ENCODE measurements at places on chromosomes 1 and 21.

DNA sequence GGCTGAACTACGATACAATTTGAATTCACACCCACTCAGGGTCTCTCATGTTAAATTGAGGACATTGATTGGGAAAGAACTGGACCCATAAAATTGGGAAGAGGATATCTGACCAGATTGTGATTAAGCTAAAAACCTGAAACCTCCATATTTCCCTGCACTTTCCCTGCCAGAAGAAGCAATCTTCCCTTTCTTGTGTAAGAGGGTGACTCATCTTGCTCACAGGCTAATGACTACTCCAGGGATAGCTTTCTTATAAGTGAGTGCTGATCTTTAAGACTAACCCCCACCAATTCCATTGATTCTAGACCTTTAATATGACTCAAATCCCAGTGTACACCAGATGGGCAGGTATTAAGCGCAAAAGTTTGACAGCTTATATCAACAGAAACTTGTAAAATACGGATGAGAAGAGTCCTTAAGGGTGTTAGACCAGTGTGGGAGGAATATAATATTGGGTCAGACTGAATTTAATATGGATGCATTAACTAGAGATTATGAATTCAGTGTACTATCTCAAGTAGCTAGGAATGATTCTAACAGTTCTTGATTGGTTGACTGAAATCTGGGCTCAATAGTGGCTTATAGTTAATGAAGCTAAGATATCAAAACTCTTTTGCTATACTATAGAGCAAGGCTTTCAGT is 12.1 kb upstream of the SGIP1 start:
- DNase-seq = no peak

- DNase-seq = no peak
Measured at GRCh38 chr21:37455504-37455911, 88.9 kb downstream of the DYRK1A start.

DNA sequence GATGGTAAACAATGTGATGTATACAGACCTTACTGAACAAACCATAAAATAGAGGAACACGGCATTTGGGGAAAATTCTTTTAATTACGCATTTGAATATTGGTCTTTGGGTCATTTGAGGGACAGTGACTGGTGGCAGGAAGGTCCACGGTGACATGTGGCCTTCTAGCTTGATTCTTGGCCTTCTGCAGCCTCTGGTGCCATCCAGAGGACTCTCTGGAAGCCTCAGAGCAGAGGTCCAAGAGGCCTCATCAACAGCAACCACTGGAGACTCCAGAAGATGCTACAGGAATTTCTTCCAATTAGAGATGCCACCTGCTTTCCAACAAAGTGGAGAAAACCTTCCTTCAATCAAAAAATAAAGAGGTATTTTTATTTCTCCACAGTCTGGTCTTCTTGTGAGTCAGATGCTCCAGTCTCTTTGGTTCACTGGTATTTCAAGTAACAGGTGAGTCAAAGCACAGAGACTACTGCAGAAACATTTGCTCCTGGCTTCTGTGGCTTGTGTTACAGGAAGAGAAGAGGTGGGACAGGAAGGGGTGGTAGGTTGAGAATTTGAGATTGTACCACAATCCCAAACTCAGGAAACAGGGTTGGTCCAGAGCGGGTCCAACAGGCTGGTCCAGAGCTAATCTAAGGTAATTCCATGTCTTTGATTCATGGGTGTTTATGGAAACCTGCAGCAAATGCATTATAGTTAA is 2.7 kb upstream of the F5 start:
- no peak for DNase-seq

GRCh38 chr1:210755991-210756659 is 377.8 kb downstream of the KCNH1 start:
- DNase-seq = no peak

DNA sequence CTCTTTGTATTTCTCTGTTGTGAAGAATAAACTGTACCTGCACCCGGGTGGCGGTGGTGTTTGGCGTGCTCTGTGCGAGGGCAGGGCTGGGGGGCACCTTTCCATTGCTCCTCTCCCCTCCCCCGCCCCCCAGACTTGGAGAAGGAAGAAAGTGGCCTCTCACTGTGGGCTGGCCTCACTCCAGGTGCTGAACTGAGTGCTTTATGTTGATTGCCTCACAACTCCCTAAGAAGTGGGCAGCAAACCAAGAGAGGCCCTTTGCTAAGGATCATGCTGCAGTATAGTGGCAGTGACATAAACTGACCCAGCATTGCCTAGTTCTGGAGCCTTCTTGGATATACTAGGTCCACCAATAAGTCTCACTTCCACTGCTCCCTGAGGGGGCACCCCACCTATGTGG is 20.2 kb downstream of the A3GALT2 start:
- DNase-seq = peak; percentile 33

DNA sequence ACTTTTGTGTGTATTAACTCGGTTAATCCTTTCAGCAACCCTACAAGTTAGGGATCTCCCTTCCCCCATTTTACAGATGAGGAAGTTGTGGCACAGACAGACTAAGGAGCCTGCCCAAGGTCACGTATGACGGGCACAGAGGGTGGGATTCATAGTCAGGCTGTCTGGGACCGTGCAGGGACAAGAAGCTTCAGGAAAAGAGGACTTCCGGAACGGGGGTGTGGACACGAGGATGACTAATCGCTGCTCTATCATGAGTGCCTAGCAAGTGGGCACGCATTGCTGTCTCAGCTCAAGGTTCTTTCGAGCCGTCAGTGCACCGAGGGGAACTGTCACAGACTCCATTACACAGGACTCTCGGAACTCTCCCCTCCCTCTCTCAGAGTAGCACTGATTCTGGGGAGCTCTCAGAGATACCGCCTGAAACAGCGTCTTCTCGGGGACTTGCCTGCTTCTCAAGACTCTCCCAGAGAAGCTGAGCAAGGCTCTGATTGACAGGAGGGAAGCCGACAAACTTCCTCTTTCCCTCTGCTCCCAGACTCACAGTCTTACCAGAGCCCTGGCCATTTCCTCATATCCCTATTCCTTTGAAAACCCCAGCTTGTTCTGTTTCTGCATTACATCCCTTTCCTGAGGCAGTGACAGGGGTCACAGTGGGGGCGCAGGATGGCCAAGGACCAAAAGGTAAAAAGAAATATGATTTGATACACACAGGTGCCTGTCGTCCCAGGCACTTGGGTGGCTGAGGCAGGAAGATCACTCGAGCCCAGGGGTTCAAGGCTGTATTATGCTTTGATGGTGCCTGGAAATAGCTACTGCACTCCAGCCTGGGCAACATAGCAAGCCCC is 14.4 kb downstream of the FHAD1 start:
- no peak for DNase-seq

DNA sequence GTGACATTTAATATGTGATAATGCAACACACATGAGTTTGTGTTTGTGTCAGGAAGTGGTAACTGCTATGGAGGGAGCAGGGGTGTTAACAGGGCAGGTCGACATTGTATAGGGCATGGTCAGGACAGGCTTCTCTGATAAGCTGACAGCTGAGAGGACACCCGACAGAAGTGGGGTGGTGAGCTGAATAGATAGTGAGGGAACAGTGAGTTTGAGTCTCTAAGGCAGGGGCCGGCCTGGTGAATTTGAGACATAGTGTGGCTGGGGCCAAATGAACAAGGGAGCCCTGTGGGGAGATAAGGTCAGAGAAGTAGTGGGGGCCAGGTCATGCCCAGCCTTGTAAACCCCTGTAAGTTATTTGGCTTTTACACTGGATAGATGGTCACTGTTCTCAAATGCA is 217.4 kb upstream of the KIAA0040 start:
- DNase-seq = no peak

DNA sequence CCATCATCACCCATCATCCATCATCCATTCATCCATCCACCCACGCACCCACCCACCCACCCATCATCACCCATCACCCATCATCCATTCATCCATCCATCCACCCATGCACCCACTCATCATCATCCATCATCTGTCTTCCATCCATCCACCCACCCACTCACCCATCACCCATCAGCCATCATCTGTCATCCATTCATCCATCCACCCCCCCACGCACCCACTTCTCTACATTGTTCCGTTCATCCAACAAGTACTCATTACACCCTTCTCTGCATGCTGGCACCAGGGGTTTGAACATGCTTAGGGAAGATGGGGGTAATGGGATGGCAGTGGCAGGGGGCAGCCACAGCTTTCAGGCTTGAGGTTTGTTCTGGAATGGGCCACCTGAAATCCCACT is 82.1 kb downstream of the ADARB1 start:
- no peak for DNase-seq

DNA sequence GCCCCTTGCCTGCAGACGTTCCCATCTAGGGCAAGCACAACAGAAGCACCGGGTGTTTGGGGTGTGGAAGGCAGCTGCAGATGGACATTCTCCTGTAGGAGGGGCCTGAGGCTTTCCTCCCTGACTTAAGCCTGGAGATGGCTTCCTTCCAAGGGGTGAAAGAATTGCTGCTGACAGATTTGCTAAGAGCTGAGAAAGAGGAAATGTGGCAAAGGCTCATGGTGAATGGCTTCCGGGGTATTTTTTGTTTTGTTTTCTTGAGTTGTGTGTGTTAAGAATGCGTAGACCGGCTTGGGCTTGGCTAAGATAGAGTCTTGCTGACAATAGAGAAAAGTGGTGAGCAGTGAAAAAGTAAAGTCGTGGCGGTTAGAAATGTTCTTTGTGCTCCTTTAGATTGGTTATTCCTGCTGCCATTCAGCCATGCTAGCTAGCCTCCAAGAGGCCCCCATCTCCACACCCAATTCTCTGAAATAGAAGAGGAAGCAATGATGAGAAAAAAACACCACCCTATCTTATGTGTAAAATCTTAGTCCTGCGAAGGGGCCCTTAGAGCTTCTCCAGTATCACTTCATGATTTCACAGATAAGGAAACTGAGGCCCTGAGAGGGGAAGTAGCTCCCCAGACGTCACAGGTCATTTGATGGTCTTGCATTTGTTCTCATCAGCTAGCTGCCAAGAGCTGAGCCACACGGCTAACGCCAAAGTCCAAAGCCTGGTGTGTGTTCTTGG is 36.9 kb downstream of the EIF2D start:
- peak; percentile 99 for DNase-seq

- DNase-seq = no peak
Measured at GRCh38 chr21:42317341-42317741, 2.1 kb upstream of the TFF3 start.

- DNase-seq = no peak
Measured at GRCh38 chr1:170853867-170854266, 81.5 kb upstream of the MROH9 start.

DNA sequence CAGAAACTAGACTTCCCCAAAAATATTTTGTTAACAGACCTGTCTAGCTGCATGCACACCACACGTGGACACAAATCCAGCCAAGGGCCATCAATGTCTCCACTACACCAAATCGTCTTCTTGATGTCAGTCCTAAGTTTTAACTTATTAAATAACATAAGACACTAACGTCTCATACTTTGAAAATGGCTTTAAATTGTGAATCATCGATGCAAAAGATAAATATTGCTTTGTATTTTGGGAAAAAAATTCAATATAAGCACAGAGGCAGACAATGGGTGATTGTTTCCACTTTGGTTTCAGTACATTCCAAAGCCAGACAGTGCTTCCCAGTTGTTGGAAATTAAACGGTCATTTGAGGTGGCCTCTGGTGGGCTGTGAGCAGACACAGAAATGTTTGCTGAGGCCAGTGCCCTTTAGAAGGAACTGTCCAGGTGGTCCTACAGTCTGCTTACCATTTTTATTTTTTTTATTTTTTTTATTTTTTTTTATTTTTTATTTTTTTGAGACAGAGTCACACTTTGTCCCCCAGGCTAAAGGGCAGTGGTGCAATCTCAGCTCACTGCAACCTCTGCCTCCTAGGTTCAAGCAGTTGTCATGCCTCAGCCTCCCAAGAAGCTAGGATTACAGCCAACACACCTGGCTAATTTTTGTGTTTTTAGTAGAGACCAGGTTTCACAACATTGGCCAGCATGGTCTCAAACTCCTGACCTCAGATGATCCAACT is 1.8 kb upstream of the KIAA2013 start:
- DNase-seq = peak; percentile 72

GRCh38 chr1:82094136-82094535 is 293.4 kb downstream of the ADGRL2 start:
- DNase-seq = no peak

DNA sequence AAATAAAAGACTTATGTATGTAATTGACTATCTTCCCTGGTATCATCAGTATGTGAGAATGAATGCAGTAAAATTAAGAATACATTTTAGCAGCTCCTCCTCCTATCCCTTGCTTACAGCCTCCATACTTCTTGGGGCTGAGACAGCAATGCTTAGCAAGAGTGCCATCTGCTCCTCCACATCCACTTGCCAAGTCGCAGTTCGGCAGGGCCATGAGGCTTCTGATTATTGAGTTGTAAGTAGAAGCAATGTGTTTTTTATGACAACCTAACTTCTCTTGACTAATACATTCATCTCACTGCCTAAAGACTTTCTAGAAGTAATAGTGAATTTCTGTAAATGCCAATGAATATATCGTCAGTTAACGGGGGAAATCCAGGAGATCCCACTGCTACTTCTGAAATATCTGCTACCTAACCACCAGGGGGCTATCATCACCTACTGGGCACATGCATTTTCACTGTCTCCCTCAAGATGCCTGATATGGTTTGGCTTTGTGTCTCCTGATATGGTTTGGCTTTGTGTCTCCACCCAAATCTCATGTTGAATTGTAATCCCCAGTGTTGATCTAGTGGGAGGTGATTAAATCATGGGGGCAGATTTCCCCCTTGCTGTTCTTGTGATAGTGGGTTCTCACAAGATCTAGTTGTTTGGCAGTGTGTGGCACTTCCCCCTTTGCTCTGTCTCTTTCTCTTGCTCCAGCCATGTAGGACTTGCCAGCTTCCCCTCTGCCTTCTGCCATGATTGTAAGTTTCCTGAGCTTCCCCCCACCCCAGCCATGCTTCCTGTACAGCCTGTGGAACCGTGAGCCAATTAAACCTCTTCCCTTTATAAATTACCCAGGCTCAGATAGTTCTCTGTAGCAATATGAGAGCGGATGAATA is 59.6 kb downstream of the EXTL2 start:
- DNase-seq = peak; percentile 7

DNA sequence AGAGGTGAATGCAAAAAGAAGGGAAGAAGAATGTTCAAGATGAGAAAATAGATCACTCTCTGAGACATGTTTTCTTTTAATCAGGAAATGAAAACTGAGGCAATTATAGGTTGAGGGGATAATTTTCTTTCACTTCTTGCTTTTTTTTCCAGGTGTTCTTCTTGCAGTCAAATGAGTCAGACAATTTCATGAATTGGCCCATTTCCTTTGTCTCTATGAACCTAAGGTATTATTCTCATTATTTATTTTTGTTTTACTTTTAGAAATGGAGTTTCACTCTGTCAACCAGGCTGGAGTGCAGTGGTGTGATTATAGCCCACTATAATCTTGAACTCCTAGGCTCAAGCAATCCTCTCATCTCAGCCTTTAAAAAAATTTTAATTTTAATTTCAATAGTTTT is 3.5 kb upstream of the VASH2 start:
- peak; percentile 49 for DNase-seq
